ENCODE measurements at places on chromosomes 4 and X.
A peak's percentile ranks its signal among the peaks of the same experiment; 100 is the strongest.

DNA sequence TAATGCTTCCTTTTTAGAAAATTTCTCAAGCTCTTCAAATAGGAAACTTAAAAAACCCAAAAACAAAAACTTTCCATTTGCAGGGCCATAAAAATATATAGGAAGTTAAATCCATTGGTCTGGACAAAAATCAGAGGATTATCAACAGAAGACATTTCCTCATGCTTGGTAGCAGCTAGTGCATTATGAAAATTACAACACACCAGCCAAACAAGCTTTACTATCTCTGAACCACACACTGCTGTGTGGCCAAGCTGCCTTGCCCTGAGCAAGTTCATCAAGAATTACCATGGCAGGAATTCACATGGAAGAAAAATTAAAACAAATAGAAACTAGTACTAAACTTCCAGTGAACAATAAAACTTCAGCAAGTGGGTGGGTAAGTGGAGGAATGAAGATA is 3.6 kb downstream of the USP46 start:
- DNase-seq = peak; percentile 14

DNA sequence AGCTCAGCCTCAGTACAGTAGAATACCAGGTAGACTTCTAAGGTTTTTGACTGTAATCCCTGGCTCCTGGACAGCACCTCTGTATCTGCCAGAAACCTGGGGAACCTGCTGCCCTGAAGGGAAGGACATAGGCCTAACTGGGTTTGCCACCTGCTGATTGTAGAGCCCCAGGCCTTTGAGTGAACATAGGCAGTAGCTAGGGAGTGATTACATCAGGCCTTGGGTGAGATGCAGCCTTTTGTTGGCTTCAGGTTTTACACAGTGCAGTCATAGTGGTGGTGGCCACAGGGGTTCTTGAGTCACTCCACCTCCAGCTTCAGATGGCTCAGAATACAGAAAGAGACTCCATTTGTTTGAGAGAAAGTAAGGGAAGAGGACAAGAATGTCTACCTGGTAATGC is 19.3 kb downstream of the IQCM start:
- DNase-seq = no peak

GRCh38 chr4:185874516-185875230 is 62.7 kb upstream of the SORBS2 start:
- no peak for DNase-seq

GRCh38 chrX:136318156-136318555 is 17.4 kb downstream of the ADGRG4 start:
- DNase-seq = no peak

DNA sequence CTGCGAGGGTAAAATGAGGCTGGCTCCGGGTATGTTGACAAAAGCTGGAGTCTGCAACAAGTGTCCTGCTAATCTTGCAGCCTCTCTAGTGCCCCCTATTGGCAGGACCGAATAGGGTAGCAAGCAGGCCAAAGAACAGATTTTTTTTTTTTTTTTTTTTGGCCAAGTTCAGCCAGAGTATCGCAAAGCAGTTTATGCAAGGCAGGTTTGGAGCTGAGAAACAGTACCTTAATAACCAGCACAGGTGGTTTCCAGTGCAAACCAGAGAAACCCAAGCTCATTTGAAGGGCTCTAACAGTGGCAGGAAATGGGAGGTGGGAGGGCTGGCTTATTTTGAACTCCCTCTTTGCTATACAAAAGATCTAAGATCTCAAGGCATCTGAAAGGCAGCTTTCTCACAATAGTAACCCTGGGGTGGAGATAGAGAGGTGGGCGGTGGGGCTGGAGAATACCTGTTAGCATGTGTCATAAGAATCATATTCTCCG is 38.2 kb upstream of the OCIAD2 start:
- peak; percentile 43 for DNase-seq

DNA sequence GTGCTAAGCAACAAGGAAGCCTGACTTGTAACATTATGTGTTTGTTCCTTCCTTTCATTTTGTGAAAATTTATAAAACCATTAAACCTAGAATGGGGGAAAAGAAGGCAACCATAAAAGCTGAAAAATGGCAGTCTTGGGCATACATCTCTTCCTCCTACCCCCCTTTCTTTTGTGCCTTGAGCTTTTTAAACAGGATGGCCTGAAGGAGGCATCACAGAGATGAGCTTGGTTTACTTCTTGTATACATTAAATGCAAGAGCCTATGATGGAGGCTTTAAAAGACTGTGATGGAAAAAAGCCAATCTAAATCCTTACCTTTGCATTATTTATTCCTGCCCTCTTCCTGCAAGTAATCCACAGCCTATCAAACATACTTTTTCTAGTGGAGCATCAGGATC is 36.2 kb upstream of the ADH7 start:
- no peak for DNase-seq

GRCh38 chrX:147803948-147804347 is 107.8 kb upstream of the FMR1 start:
- DNase-seq = peak; percentile 33

- peak; percentile 47 for DNase-seq
These were observed 26.5 kb downstream of the EGF start for GRCh38 chr4:109939190-109939589.

DNA sequence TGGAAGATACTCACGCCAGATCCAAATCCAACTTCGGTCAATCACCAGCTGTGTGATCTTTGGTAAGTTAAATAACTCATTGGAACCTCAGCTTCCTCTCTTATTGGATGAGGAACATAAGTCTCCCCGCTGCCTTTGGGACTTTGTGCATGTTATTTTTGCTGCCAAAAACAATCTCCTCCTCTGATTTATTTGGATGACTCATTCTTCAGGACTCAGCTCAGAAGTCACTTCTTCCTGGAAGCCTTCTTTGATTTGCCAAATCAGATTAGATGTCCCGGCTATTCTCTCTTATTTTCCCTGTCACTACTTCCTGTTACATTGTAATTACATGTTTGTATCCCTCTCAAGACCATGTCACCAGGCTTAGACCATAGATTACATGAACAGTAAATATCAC is 138.0 kb upstream of the BOD1L1 start:
- no peak for DNase-seq

- DNase-seq = no peak
These were observed 11.8 kb upstream of the FGF13 start for GRCh38 chrX:138723301-138723700.

- DNase-seq = peak; percentile 84
These were observed 236.9 kb downstream of the AR start for GRCh38 chrX:67780694-67781109.

GRCh38 chrX:151752847-151753246 is 18.3 kb downstream of the CNGA2 start:
- DNase-seq = no peak
